ENCODE measurements at places on chromosomes 7 and 10. TPM values are rescaled to one million over a fixed set of nuclear protein-coding genes. Genes with fewer than 3 reads are reported as not detected.
A peak's percentile ranks its signal among the peaks of the same experiment; 100 is the strongest.

DNA sequence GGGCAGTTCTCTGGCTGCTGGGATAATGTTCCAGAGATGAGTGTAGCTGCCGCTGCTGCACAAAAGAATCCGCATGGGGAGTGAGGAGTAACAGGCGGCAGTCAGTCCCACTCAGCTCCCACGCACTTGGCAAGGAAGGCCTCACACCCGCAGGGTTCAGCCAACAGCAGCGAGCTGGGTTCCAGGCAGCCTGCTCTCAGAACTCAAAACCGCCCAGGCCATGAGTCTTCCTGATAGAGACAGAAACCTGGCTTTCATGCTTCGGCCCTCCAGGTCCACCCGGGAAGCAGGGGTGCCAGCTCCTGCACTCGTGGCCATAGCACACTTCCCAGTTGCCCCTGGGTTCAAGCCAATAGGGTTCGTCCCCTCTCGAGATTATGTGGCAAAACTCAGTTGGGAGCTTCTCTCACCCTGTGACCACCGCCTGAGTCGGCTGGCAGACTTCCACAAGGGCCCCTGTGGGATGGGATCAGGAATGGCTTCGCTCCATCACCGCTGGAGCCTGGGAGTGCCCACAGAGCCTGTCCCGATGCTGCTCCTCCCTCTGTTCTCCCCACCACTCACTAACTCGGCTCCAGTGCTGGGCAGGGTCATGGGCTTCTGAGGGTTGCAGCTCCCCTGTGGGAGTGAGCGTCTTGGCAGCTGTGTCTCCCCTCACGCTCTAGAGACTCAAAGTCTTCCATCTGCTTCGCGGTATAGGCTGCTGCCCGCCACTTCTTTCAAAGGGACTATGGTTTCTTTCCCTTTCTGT lies 20.6 kb downstream of the CLRN3 start:
- no peak for DNase-seq

The ZNF804B gene
- not detected for total RNA-seq

The TPK1 gene
- total RNA-seq = 13.1 TPM

DNA sequence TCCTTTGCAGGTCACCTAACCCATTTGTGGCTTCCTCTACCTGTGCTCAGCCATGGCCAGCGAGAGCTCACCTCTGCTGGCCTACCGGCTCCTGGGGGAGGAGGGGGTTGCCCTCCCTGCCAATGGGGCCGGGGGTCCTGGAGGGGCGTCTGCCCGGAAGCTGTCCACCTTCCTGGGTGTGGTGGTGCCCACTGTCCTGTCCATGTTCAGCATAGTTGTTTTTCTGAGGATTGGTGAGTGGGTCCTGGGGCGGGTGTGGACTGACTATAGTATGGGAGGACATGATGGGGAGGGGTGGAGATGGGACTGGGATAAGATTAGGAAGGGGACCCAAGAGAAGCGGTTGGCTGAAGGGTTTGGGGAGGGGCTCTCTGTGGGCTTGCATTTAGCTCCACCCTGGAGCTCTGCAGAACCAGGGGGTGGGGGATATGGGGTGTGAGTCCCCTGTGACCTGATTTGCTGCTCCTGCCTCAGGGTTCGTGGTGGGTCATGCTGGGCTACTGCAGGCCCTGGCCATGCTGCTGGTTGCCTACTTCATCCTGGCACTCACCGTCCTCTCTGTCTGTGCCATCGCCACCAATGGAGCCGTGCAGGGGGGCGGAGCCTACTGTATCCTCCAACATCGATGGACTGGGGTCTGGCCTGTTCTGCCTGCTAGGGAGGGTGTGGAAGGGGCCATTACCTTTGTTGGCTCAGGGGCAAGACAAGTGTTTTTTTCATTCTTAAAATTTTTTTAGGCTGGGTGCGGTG lies 1.8 kb downstream of the SLC12A9 start:
- no peak for DNase-seq

DNA sequence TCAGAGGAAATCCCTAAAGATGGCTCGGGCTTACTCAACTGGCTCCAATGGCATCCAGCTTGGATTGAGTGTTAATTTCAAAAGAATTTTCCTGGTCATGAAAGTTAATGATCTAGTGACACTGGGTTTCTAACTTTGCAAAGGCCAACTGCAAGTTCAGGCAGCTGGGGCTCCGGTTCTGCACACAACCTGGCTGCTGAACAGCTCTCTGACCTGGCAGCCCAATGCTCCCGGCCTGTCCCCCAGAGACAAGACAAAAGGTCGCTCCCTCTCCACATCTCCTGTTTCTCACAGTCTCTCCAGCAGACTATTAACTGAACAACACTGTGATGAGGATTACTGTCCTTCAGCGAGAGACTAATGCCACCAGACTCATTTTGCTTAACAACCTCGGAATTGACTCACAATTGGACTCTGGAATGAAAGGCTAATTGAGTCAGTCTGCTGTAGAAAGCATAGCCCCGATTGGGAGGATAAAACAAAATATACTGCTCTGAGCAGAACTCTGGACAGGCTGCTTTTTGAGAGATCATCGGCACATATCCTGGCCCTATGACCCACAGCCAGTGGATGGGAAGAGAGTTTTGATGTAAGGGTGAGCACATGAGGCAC lies 174.5 kb downstream of the GFRA1 start:
- DNase-seq = no peak

The ZNF786 gene
- 10.2 TPM for total RNA-seq

The EMX2 gene
- not detected for total RNA-seq

DNA sequence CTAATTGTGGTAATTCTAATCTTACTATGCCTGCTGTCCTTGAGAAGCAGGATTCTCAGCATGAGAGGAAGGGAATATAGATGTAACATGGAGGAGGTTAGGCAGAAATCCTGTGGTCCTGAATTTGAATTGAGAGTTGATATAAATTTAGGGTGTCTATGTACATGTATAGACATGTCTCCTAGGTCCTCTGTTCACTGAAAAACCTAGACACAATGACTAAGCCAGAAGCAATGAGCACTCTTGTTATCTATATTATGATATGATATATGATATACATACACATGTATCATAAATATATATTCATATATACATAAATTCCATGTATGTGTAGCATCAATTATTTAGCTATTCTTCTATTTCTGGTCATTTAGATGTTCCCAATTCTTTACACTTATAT lies 173.3 kb upstream of the MKLN1 start:
- DNase-seq = no peak

- DNase-seq = no peak
Observed at GRCh38 chr10:58706836-58707235, 194.2 kb downstream of the BICC1 start.

GRCh38 chr10:191703-192518 lies 56.7 kb downstream of the ZMYND11 start:
- DNase-seq = no peak

DNA sequence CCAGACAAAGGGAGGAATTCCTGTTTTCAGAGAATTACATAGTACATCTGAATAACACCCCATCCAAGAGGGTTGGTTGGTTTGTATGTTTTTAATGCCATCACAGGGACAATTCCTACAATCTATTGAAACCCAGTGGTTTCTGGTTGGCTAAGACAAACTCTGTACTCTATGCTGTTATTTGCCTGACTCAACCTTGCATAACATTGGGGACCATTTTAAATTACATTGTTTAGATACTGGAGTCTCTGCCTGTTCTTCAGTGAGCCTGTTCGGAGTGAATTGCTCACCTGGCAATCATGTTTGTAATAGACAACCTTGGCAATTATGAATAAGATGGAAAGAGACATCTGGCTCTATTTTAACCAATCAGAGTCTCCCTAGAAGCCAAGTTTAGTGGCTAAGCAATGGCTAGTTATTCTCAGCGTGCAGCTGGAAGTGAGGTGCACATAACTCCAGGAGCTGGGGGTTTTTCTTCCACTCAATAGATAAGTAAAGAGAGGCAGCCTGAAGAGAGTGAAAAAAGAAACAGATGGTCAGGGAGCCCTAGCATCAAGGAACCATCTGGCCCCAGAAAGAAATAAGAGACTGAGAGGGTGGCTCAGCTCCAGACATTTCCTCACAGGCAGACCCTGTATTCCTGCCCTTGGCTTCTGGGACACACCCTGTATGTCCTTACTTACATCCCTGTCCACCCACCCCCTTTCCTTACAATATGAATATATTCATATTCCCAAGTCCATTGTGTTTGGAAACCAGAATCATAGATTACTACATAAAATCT lies 21.2 kb upstream of the SLC35G1 start:
- DNase-seq = no peak

The LMTK2 gene
- total RNA-seq = 15.1 TPM

DNA sequence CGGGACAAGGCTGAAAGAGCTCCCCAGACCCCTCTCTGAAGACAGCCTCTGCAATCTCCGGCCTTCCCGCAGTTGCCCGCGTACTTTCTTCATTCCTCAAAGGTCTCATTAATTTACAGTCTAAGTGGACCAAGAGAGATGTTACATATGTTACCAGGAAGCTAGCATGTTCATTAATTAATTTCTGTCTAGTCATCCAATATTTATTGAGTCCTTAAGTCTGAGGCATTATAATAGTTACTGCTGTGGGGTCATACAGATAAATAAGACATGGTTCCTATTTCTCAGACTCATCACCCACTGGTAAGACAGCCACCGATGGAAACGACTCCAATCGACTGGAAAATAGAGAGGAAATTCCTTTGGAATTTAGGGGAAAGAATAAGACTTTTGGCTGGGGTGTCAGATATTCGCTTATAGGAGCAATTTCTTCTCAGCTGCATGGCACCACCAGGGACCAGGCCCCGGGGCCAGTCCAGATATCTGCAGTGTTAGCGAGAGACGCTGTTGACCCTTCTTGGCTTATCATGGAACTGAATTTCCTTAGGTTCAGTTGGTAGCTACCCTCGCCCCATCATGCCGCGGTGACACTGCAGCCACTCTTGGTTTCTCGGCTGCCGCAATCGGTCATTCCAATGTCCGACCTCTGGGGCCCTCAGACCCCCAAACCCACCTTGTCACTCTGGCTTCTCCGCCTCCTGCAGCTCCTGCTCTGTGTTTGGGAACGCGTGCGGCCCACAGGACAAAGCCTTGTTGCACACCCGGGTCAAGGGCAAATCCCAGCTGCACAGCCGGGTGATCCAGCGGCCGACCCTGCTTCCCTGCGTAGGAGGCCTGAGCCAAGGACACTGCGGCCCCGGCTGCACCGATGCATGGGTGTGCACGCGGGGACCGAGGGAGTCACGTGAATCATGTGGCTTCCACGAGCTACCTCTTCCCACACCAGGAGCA lies 383.2 kb downstream of the DNAJB6 start:
- DNase-seq = no peak

DNA sequence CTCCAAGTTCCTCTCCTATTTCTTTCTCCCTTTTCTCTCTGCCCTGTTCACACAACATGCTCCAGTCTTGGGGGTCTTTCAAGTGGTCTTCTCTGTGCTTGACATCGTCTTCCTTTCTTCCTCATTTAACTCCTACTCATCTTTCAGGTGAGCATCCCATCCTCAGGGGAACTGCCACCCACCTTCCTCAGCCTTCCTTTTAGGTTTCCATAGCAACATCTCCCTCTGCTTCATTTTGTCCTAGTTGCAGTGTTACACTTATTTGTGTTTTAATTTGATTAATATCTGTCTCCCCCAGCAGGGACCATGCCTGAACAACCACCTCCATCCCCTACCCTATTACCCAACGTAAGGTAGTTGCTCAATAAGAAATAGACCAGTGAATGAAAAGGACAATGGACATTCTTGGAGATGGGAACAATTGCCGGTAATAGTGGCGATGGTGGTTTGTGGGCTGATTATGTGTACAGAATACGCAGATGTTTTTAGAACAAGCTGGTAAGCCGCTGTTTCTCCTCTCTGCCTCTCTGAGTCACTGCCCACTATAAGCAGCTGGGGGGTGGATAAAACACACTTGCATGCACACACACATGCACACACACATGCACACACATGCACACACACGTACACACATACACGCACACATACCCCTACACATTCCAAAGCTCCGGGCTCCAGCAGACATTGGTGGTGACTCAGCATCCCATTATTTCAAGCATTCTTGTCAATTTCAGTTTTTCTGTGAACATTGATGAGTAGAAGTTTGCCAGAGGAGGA lies 251.6 kb downstream of the GATA3 start:
- no peak for DNase-seq

- peak; percentile 59 for DNase-seq
Observed at GRCh38 chr10:8039321-8039881, 15.1 kb upstream of the GATA3 start.

GRCh38 chr10:94293354-94293753 lies 69.4 kb downstream of the NOC3L start:
- no peak for DNase-seq

DNA sequence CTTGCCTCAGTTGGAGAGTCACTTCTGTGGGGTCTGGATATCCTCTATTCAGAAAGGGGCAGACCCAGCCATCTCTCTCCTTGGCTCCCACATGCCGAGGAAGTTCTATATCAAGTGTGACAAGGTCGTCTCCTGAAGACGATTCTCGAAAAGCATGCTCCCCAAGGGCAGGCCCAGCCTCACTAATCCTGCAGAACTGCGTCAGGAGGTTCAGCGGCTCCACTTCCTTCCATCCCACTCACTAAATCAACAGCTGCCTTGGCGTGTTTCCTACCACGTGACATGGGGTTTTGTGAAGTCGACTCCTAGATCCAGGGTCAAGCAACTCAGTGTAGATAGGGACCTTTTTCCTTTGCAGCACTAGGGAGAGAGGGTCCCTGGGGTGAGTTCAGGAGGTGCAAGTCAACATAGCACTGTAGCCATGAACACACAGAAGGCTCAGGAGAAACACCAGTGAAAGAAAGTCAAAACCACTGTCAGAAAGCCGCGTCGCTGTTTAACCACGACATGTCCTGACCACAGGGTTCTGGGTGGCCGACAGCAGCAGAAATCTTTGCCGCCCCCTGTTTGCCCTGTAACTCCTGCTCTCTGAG lies 156.4 kb downstream of the PRPF18 start:
- no peak for DNase-seq

GRCh38 chr10:104557966-104558365 lies 83.1 kb upstream of the SORCS3 start:
- no peak for DNase-seq

The MOGAT3 gene
- not detected for total RNA-seq

The NEUROG3 gene
- not detected for total RNA-seq

The XRCC2 gene
- 28.5 TPM for total RNA-seq

The DYDC2 gene
- not detected for total RNA-seq

DNA sequence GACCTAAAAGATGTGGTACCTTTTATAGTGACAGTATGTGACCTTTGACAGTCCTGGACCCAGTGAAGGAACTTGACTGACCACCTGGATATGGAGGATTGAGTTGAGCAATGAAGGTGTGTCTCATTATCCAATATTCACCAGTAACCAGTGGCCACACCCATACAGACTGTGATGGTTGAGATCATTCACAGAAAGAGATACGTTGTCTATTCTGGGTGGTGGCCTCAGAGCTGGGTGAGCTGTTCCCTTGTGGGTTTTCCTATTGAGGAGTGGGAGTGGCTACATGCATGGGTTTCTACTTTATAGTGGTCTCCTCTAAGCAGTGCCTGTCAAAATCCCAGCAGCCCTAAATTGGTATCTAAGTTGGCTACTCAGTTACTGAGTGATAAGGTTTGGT lies 507.4 kb downstream of the SORCS3 start:
- no peak for DNase-seq

DNA sequence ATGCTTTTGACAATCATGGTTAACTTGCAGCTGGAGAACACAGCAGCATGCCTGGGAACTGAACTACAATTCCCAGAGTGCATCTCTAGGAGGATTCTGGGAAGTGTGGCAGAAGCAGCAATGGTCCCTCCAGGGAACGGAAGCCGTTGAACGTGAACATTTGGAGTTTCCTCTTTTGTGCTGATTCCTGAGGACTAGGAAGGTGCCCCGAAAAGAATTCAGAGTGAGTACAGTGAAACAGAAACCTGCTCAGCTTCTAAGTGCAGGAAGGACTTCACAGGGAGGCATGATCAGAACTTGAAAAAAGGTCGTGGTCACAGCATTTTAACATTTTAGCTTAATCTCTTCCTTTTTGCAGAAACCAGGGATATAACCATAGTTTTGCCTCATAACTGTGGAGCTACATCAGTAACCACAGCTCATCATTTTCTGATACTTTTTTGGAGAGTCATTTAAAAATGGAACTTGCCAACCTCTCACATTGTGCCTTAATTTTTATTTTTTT lies at the start of gene NUDT13:
Gene NUDT13 (plus strand): TSS at position 111 of the 505 bp plus-strand sequence. CDS start 3,911 bp downstream, outside the sequence.
- DNase-seq = peak; percentile 86

Measured in activated CD4-positive, alpha-beta T cell treated with anti-CD3 and anti-CD28 coated beads, Interleukin-2, amount 10 ng/mL, durations not matched to agents 24 days and 14 days (primary cell).